NCI-H1417 (cell line): ENCODE measurements at places on chromosomes 7 and 10.

- DNase-seq = no peak
Measured at GRCh38 chr7:127776776-127777386, 124.9 kb downstream of the SND1 start.

GRCh38 chr7:101591504-101591903 is 37.6 kb downstream of the MYL10 start:
- no peak for DNase-seq

DNA sequence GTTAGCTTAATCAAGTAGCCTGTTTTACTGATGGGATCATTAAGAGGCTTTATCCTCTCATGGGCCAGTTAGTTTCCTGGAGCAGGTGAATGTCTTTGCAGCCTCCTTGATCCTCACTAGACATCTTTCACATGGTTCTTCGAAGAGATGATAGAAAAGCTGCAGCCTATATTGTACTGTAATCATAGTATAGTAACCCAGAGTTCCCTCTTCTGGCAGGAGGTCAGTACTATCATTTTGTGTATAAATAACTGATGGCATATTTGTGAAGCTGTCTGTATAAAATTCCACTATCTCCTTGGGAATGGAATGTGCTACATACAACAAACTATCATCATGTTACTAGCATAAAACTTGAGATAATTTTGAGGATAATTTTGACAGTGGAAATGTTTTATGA is 123.8 kb upstream of the PRPS1L1 start:
- DNase-seq = no peak

DNA sequence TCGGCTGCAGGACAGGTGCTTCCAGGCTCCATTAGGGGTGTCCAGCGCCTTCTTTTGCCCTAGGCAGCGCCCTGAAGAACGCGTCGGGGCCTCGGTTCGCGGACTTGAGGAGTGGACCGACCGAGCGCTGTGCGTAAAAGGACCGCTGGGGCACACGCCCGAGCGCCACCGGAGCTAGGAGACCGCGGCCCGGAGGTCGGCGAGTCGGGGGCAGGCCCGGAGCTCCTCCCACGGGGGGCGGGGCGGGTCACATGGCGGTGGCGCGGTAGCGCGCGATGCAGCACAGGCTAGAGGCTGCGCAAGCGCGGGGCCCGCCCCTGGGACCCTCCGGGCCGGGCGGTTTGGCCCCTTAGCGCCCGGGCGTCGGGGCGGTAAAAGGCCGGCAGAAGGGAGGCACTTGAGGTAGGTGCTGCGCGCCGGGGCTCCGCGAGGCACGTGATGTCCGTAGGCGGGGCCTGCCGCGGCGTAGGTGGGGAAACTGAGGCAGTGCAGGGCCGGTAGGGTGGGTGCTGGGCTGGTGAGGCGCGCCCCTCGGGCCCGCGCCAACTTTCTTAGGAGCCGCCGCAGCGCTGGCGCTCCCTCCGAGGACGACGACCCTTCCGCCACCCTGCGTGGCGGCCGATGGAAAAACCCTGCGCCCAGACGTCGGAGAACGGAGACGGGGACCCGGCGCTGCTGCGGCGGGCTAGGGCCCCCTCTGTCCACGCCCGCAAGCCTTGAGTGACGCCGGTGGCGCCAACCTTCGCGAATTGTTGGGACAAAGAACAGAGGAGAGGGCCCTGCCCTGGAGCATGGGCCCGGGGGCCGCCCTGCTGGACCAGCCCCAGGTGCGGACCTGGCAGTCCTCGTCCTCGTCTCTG is at the start of gene PRXL2A:
Gene PRXL2A (plus strand): TSS at position 310 of the 860 bp plus-strand sequence. CDS start 11,917 bp downstream, outside the sequence.
- peak; percentile 81 for DNase-seq

- DNase-seq = no peak
Measured at GRCh38 chr7:25289518-25289917, 61.2 kb upstream of the NPVF start.

GRCh38 chr10:132138133-132138532 is 48.6 kb upstream of the DPYSL4 start:
- no peak for DNase-seq

DNA sequence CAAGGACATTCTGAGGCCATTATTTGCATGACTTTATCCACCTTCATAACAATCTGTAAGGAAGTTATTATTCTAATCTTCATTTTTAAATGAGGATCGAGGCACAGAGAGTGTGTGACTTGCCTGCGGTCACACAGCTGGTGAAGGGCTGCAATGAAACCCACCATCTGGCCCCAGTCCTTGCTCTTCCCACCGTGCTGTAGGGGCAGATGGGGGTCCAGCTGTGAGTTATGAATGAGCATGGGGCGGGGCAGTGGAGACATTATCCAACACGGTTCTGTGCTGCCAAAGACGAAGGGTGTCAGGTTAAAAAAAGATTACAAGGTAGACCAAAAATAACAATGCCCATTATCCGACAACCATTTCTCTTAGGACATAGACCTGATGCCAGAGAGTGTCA is 417.5 kb upstream of the MGMT start:
- no peak for DNase-seq

GRCh38 chr10:132496360-132497062 is 41.1 kb upstream of the INPP5A start:
- no peak for DNase-seq

DNA sequence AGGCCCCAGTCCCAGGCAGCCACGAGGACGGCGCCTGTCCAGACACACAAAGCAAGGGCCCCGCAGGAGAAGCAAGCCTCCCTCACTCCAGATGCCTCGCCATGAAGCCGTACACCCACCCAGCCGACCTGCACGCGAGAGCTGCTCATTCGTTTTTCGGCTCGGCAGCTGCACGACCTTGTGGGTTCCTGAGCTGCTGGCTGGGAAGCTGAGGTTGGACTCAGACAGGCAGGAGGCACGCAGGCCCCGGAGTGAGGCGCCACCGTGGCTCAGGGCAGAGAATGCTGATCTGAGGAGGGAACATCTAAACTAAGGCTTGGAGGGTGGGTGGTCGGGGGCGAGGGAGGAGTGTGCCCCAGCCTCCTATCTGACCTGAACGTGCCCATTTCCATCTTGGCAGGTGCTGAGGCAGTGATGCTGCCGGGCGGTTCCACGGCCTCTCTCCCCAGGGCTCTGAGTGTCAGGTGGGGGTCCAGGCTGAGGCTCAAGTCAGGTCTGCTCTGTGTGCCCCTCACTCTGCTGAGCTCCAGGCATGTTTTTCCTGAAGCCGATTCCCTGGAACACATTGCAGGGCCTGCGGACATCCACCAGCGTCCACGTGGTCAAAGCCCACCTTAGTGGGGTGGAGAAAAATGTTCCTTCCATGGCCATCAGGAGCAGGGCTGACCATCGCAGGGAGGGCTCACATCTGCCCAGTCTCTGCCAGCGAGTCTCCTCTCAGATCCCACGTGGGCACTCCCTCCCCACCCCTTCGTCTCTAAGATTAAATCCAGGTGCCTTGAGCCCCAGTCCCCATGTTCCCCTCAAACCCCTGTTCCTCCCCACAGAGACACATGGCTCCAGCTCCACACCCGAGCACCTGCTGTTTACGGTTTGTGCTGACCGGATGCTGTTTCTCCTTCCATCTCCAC is 28.1 kb upstream of the FAM20C start:
- DNase-seq = no peak

GRCh38 chr10:85851325-85851724 is 515.3 kb downstream of the GRID1 start:
- peak; percentile 5 for DNase-seq

DNA sequence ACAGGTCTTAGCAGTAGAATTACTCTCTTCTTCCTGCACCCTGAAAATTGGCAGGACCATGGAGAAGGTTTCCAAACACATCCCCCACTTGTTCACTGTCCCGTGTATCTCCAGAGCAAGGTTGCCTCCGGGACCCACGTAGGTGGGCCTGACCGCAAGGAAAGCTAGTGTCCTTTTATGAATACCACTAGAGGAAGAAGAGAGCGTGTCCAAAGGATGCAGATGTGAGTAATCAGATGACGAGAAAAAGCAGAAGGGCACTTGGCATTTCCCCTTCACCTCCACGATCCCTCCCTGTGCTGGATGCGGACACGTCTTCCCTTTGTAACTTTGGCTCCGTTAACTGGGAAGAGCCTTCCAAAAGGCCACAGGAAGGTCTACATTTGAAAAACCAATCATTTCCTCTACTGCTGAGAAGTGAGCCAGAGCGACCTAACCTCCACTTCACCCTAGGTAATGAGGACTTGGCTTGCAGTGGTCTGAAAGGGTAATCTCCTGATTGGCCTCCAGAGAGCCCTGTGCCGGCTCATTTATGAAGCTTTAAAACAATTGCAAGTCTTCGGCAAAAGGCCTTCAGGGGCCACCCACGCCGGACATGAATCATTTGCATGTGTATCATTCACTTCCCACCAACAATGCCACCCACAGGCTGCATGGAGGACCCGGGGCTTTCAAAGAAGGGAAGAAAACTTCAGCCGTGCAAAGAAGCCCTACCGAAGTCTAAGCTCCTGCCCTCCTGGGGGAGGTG is 55.4 kb downstream of the LYZL1 start:
- DNase-seq = no peak

GRCh38 chr10:118108194-118109026 is 61.7 kb upstream of the RAB11FIP2 start:
- DNase-seq = peak; percentile 92

- no peak for DNase-seq
Measured at GRCh38 chr7:95004618-95005247, 97.3 kb downstream of the PPP1R9A start.

DNA sequence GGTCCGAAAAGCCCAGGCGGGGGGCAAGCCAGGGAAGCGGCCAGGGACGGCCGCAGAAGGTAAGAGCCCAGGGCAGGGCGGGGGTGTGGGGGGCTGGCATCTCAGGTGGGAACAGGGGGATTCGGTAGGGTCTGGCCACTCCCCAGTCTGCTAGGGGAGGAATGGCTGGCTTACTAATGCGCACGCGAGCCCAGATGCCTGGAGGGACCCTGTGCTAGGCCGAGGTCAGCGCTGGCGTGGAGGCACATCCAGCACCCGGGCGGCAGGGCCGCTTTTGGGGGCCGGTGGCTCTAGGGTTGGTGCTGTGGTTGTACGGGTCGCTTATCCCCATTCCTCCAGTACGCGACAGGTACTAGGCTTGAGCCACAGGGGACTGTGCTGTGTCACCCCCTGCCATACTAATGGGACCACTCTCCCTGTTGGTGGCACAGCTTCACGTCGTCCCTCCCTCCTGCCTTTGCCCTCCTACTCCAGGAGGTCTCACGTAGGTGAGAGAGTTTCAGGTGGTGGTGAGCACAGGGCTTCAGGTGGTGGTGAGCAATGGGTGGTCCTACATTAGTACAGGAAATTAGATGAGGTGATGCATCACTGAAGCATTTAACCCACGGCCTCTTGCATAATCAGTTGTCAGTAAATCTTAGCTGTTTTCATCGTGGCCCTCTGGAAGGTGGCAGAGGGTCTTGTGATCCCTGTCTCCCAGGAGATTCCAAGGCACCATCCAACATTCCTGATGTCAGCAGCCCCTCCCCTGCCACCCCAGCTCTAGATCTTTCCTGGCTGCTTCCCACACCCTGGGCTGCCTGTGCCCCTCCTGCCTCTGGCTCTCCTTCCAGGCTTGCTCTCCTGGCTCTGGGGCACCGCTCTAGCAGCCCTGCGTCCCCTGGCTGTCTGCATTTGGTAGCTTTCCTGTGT is 971 bp downstream of the AEBP1 start:
- no peak for DNase-seq

DNA sequence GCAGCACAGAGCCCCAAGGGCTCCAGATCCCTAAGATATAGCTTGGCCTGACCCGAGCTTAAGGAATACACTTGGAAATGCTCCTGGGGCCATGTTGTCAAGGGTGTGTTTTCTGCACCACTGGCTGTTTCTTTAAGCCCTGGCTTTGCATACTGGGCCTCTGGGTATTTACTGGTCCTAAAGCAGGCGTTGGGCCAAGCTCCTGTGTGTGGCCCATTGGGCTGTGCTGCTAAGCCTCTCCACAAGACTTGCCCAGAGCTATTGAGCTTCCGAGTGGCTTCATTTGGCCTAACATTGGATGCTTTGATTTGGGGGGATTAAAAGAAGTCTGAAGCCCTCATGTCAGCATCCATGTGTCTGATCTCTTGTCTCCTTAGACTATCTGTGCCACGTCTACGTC is 5.2 kb downstream of the YKT6 start:
- DNase-seq = no peak

DNA sequence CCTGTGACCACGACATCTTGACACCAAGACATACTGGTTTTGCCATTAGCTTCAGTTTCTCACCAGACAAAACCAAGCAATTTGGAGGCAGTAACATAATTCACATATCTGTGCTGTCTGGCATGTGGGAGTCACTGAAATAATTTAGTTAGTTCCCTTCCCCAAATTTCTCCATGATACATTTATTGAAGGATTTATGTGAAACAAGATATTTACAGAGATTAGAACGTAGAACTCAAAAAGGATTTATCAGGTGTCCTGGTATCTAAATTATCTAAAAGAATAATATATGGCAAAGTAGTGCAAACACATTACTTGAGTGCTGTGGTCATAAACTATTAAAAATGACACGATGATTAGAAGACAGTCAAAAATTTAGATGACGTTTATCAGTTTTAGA is 98.7 kb downstream of the ETV1 start:
- no peak for DNase-seq

GRCh38 chr7:151429560-151430331 is 10.2 kb downstream of the CRYGN start:
- DNase-seq = peak; percentile 74
